Endodermal cell (in vitro differentiated cells): ENCODE measurements at places on chromosomes 3 and 15.

- no peak for DNase-seq
Observed at GRCh38 chr3:85576697-85577200, 618.0 kb downstream of the CADM2 start.

GRCh38 chr15:72481015-72481659 is 7.0 kb downstream of the ARIH1 start:
- no peak for DNase-seq

DNA sequence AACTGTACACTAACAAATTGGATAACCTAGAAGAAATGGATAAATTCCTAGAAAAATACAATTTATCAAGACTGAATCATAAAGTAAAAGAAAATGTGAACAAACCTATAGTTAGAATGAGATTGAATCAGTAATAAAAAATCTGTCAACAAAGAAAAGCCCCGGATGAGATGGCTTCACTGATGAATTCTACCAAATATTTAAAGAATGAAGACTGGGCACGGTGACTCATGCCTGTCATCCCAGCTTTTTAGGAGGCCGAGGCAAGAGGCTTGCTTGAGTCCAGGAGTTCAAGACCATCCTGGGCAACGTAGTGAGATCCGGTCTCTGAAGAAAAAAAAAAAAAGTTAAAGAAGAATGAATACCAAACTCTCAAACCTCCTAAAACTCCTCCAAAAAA is 17.7 kb upstream of the AP4E1 start:
- DNase-seq, result no peak

DNA sequence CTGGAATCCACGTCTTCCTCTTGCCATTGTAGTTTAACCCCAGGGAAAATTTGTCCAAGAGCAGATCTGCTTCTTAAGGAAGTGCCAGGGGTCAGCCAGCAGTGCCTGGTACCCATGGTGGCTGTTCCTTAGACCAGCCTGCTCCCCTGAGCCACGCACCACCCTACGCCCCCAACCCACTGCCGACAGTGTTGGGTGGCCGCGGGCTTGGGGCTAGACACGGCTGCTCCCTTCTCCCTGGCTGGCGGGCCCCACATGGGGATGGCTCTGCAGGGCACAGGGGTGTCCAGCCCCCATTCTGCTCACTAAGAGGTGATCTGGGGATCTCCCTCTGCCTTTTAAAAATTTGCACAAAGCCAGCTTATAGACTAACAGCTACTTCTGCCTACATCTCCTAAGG is 104.8 kb downstream of the TMEM266 start:
- no peak for DNase-seq

- DNase-seq, result peak; percentile 62
Observed at GRCh38 chr3:63847718-63848450, 15.7 kb downstream of the THOC7 start.

- no peak for DNase-seq
Observed at GRCh38 chr3:15117011-15117410, 18.1 kb upstream of the RBSN start.

GRCh38 chr3:18790384-18790783 is 357.9 kb upstream of the KCNH8 start:
- no peak for DNase-seq

DNA sequence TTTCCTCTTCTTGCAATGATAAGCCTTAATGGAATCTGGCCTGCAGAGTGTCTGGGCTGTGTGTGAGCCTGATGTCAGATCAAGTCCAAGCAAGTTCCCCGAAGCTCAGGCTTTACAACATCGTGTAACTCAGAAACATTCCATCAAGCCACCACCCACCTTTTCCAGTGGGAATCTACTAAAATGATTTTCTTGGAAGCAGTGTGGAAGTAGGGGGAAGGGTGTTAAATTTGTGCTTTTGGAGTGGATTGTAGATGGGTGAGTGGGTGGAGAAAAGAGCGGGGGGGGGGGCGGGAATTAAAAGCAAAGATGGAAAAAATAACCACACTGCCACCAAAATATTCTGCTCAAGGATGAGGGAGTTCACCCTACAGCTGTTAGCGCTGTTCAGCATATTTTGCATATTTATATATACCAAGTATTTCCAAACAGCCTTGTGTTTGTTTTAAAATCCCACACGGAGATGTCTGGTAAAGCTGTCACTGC is 53.6 kb downstream of the VGLL3 start:
- DNase-seq, result no peak

DNA sequence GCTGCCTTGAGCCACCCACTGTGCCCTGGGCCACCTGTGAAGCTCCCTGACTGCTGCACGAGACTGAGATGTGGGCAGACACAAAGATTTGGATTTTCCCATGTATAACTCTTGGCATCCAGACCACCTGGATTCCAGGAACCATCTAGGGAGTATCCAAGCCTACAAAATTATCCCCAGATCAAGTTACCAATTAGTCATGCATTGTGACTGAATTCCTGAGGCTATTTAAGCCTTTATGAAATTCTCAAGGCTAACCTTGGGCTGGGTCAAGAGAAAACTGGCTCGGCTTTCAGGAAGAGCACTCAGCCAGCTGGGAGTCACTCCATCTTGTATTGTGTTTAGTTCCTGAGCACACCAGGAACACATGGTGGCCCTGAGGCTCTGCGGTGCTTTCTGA is 13.3 kb upstream of the ATP13A5 start:
- no peak for DNase-seq
